ENCODE measurements at places on chromosomes 7 and 10. TPM values are rescaled to one million over a fixed set of nuclear protein-coding genes. Genes with fewer than 3 reads are reported as not detected.

Gene ATE1
- total RNA-seq = 24.4 TPM

GRCh38 chr10:10279906-10280305 is 737.8 kb upstream of the CELF2 start:
- DNase-seq = no peak

DNA sequence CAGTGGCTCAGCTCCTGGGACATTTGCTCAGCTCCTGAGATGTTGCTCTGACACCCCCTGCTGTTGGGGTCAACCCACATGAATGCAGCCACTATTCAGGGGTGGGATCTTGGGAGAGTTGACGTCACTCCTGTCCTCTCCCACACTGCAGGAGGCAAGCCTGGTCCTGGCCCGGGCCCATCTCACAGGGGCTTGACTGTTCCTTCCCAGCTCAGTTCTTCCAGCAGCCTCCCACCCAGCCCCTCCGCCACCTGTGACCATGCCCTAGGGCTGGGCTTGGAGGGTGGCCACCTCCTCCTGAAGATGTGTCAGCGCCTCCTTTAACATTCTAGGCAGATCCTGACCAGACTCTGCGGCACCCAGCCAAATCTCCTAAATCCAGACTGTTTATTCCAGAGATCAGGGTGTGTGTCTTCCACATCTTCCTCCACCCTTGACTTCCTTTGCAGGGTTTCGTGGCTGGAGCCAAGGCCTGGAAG is 19.1 kb upstream of the OPALIN start:
- DNase-seq = peak; percentile 82

DNA sequence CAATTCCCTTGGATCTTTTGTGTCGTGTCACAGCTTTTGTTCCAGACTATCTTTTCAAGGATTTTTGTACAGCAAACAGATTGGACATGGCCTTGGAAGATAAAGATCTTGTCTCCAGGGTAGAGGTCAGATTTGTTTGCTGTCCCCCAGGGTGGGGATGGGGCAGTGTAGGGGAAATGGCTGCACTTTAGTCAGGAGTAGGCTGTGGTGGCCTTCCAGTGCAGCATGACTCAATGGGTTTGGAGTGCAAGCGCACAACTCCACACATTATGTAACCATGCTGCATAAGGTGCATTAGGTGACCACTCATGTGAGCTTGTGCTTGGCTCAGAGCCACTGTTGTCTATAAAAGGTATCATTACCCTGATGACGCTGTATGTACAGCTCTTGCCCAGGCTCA is 23.9 kb upstream of the ADAMTS14 start:
- DNase-seq = no peak

DNA sequence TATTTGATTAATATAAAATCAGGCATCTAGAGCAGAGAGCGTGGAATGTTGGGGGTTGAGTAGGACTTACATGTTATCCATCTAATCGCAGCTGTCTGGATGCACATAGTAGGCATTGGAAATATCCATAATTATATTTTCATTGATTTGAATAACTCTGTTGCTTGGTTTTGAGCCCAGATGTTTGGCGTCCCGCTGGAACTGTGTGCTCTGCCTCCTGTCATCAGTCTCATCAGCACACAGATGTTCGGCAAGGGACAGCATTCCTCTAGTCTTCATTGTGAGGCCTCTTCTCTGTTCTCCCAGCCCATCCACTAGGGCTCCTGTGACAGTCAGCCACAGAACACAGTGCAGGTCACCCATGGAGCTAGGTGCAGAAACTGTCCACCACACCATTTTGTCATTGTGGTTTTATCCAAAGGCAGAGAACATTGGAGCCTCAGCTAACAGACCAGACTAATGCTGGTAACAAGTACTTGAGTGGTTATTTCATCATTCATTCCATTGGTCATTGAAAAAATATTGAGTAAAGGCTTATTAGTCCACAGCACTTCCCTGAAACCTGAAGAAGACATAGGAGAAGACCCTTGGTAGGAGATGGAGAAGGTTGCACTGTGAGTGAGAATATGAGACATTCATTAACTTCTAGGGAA is 927.4 kb downstream of the LRMDA start:
- no peak for DNase-seq

- peak; percentile 64 for DNase-seq
Measured at GRCh38 chr7:28018856-28019465, 161.6 kb downstream of the JAZF1 start.

Gene TEX36
- not detected for total RNA-seq

Measured in SJCRH30 (cell line).